ENCODE measurements at places on chromosomes 1 and 21. TPM values are rescaled to one million over a fixed set of nuclear protein-coding genes. Genes with fewer than 3 reads are reported as not detected.

NR1I3 gene
- not detected for polyA plus RNA-seq

- no peak for DNase-seq
Measured at GRCh38 chr21:45390121-45390751, 14.7 kb upstream of the COL18A1 start.

CCDC190 gene
- not detected for polyA plus RNA-seq

DNA sequence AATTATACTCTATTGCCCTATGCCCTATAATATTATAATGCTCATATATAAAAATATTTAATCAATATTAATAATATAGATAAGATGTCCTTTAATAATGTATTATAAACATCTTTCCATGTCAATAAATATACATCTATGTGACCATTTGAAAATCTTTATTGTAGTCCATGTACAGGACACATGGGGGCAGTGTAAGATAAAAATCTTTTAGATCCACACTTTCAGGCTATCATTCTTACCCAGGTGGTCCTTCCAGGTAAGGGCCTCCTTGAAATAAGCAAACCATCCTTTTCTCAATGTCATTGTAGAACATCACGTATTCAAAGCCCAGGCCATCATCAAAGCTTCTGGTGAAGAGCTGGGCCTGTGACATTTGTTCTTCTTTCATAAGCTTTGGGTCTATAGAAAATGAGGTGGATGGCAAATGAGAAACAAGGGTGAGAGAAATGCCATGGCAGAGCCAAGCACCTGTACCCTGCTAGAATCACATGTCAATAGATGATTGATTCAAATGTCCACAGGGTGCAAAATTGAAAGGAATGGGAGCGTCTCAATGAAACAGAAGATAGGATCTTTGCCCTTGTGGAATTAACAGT, 20.2 kb downstream of the THEM4 start:
- DNase-seq = no peak

DNA sequence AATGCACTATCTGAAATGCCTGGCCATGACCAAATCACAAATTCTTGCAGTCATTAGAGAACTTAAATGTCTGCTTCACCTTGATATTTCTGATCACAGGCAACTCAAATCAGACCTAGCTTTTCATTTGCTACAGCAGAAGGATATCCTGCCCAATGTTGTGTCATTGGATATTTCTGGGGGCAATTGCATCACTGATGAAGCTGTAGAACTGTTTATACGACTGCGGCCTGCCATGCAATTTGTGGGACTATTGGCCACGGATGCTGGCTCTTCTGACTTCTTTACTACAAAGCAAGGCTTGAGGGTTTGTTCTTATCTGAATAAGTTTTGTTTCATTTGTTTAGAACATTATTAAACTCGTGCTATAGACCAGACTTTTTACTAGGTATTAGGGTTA, 14.9 kb downstream of the ZYG11A start:
- DNase-seq = no peak

CNIH3 gene
- 6.4 TPM for polyA plus RNA-seq

DNA sequence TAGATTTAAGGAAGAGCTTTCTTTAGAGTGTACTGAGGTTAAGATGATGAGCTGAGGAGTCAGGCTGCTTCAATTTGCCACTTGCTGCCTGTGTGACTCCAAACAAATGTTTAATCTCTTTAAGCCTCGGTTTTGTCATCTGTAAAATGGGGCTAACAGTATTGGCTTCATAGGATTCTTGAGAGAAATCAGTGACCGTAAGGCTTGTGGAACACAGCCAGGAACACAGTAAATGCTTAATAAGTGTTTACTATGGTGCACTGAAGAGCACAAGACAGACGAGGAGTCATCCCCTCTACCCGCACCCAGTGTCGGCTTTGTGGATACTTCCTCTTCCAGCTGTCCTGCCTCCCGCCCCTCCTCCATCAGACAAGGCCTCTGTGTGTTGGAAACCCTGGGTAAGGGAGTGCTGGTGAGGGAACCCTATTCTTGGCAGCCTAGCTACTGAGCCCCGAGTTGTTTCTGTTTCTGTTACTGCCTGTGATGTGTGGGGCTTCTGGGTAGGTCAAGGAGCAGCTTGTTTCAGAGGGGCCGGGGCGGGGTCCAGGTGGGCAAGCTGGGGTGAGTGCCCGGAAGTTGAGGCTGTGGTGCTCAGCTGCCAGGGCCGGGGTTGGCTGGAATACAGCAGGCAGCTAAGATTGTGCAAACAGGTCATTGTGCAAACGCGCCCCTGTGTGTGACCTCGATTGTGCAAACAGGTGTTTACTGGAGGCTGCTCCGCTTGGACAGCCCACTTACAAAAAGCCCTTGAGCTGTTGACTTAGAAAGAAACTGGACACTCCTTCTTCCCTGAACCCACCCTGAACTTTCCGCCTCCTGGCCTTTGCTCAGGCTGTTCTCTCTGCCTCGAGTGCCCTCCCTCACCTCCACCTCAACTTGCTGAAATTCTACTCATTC, 4.0 kb upstream of the CSF3R start:
- DNase-seq = no peak

GRCh38 chr1:159986531-159986930, 32.5 kb upstream of the SLAMF9 start:
- no peak for DNase-seq

PDE9A gene
- 1.0 TPM for polyA plus RNA-seq

GRCh38 chr1:41662765-41663437, 178.4 kb upstream of the EDN2 start:
- peak; percentile 49 for DNase-seq

MYCBP gene
- polyA plus RNA-seq = 20.3 TPM

DNA sequence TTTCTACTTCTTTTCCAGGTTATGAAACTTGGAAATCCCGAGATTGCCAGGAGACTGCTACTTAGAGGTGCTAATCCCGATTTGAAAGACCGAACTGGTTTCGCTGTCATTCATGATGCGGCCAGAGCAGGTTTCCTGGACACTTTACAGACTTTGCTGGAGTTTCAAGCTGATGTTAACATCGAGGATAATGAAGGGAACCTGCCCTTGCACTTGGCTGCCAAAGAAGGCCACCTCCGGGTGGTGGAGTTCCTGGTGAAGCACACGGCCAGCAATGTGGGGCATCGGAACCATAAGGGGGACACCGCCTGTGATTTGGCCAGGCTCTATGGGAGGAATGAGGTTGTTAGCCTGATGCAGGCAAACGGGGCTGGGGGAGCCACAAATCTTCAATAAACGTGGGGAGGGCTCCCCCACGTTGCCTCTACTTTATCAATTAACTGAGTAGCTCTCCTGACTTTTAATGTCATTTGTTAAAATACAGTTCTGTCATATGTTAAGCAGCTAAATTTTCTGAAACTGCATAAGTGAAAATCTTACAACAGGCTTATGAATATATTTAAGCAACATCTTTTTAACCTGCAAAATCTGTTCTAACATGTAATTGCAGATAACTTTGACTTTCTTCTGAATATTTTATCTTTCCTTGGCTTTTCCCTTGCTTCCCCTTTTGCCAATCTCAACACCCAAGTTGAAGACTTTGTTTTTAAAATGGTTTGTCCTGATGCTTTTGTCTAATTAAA, 4.0 kb downstream of the CDKN2C start:
- no peak for DNase-seq

GRCh38 chr1:18581420-18581880, 49.2 kb upstream of the PAX7 start:
- no peak for DNase-seq

LCK gene
- polyA plus RNA-seq = 0.23 TPM

DNA sequence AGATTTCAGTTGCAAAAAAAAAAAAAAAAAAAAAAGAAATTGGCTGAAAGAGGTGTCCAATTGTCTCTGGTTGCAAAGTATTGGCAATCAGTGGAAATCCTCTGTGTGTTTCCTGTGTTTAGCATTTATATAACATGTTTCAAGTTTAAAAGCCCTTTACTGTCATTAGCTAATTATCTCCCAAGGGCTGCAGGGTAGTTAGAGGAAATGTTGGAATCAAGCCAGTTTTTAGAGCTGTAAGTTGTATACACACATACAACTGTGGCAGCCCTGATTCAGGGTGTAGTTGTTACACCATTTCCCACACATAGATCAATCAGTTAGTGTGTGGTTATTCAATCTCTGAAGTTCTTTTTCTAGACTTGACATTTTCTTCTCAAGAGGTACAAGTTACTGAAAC, 8.9 kb upstream of the ZNF326 start:
- no peak for DNase-seq

PLA2G2A gene
- polyA plus RNA-seq = 0.10 TPM

Measured in mammary epithelial cell (primary cell).